Thoracic aorta (tissue), 2 donors: ENCODE measurements at places on chromosomes 13 and 19. TPM values are rescaled to one million over a fixed set of nuclear protein-coding genes. Genes with fewer than 3 reads are reported as not detected.
A peak's percentile ranks its signal among the peaks of the same experiment; 100 is the strongest.

DNA sequence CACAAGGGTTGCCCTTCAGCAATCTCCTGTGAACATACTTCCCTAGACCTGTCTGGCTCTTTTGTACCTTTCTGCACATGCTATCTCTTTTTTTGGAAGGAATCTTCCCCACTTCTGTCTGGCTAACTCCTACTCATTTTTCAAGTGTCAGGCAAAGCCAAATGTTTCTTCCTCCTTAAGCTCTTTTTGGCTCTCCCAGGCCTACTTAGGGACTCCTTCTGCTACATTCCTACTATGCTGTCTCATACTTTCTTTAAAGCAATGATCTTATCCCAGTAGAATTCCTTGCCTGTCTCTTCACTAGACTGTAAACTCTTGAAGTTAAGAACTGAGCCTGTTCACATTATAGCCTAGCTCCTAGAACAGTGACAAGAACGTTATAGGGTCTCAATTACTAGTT lies 114.9 kb upstream of the WASF3 start:
- H3K4me3 ChIP-seq: no peak overlapping the region
- H3K4me1 ChIP-seq: peaks cover 15% of the 10 kb centered on the region
- no peak for DNase-seq
- H3K36me3 ChIP-seq: no peaks in the 10 kb centered on the region
- no peaks in the 10 kb centered on the region for H3K27me3 ChIP-seq

NFILZ gene
- total RNA-seq: not detected

ATP1A3 gene
- total RNA-seq: not detected

GRCh38 chr19:33350538-33351309 lies 22.8 kb upstream of the CEBPG start:
- H3K4me1 ChIP-seq: no peaks in the 10 kb centered on the region
- no peaks in the 10 kb centered on the region for H3K27me3 ChIP-seq
- no peaks in the 10 kb centered on the region for H3K36me3 ChIP-seq
- no peak overlapping the region for H3K4me3 ChIP-seq
- H3K27ac ChIP-seq: no peak overlapping the region

RFC3 gene
- 6.3 TPM for total RNA-seq

BEST2 gene
- total RNA-seq: not detected

- no peak overlapping the region for H3K4me3 ChIP-seq
- DNase-seq: no peak
- peaks cover 10% of the 10 kb centered on the region for H3K36me3 ChIP-seq
These were observed 3.1 kb upstream of the SLC5A5 start for GRCh38 chr19:17868669-17869068.

DNA sequence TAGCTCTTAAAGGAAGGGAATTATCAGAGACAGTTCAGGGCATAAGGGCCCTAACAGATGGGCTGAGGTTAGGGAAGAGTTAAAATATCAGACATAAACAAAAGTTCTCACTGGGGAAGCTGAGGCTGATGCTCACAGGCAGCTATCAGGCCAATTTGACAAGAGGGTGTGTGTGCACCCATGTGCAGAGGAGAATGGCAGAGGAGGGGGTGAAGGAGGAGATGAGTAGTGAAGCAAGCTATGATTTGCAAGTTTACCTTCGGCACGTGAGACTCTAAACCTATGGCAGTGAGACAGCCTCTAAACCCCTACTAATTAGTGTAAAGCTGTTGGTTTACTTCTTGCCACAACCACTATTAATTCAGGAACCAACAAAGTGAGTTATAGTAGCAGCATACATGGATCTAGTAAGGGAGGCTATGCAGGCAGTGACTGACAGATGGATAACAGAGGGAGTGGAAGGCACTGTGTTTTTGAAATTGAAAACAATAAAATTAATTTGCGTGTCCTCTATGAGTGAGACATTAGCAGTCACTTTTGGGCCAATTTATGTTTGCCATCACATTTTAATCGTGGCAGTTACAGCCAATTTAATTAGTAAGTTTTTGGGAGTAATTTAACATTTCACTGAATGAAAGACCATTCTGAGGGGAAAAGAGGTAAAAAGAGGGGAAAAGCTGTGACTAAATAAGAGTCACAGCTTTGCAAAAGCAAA lies 99.6 kb upstream of the HTR2A start:
- H3K4me1 ChIP-seq: no peaks in the 10 kb centered on the region
- H3K36me3 ChIP-seq: no peaks in the 10 kb centered on the region
- no peak overlapping the region for H3K27ac ChIP-seq
- H3K27me3 ChIP-seq: no peaks in the 10 kb centered on the region
- no peak for DNase-seq
- no peak overlapping the region for H3K4me3 ChIP-seq

DNA sequence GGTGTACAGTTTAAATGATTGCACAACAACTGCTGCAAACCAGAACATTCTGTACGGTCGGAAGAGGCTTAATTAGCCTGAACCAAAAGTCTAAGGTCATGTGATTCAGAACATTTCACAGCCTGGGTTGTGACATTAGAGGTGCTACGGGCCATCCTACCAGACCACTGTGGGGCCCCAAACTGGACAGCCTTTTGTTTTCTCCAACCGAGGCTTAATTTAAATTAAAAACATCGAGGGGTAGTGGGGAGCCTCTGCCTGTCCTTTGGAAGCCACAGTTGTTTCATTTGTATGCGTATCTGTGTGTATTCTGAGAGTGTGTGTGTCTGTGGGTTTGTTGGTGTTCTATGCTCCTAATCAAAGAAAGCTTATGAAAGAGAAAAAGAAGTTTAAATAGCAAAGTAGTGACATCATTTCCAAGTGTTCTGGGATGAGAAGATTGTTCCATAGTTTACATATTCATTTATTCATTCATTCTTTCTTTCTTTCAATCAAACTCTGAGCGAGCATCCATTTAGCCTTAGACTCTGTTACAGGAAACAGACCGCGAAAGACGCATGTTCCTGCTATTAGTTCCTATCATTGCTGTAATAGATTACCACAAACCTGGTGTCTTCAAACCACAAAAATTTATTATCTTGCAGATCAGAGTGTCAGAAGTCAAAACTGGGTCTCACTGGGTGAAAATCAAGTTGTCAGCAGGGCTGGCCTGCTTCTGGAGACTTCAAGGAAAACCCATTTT lies 444.8 kb downstream of the FOXO1 start:
- peaks cover 13% of the 10 kb centered on the region for H3K4me1 ChIP-seq
- H3K27me3 ChIP-seq: no peaks in the 10 kb centered on the region
- no peak for DNase-seq
- peak overlapping the region; percentile 53 for H3K27ac ChIP-seq
- H3K4me3 ChIP-seq: peak overlapping the region; percentile 16
- H3K36me3 ChIP-seq: no peaks in the 10 kb centered on the region

ARHGAP33 gene
- total RNA-seq: 30.7 TPM
